ENCODE measurements at places on chromosomes 6 and 20.

GRCh38 chr6:142387997-142388815 lies 86.4 kb downstream of the ADGRG6 start:
- DNase-seq: no peak

DNA sequence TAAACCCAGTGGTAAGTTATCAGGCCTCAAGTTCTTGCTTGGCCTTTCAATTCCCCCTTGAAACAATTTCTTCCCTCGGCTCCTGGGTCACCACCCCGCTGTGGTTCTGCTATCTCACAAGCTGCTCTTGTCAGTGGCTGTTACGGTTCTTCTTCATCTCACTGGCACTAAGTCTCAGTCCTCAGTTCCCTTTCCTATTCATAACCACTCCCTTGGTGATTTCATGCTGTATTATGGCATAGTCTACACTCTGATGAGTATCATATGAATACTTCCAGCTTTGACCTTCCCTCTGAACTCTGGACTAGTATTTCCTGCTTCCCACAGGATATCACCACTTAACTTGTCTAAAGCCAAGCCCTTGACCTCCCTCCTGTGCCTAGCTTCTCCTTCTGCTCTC lies 7.9 kb downstream of the TAAR1 start:
- DNase-seq: no peak

DNA sequence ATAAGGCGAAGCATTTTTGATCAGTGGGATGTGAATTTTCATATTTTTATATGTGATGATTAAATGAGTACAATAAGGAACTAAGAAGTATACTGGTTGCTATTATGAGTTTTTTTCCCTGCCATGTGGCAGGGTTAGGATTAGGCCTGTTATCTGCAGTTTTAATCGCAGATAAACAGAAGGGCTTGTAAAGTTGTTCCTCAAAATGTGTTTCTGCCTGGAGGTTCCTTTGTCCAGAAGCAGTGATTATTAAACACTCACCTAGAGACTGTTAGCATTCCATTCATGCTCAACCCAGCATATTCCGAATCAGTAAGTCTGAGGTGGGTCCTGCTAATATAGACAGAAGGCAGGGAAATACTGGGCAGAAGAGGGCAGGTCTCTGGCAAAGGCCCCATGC lies 316.0 kb downstream of the CLIC5 start:
- no peak for DNase-seq

DNA sequence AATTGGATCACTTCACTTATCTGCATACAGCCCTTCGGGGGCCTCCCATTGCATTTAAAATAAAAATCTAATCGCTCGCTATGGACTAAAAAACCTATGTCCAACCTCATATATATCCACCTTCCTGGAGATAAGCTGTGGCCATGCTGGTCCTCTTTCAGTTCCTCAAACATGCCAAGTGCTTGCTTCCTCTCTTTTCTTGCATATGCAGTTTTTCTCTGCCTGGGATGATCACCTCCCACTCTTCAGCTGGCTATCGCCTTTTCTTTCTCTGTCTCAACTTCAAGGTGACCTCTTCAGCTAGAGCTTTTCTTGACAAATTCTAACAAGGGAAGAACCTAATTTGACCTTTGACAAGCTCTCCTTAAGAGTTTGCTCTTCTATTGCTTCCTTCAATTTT lies 5.6 kb upstream of the TFB1M start:
- no peak for DNase-seq

DNA sequence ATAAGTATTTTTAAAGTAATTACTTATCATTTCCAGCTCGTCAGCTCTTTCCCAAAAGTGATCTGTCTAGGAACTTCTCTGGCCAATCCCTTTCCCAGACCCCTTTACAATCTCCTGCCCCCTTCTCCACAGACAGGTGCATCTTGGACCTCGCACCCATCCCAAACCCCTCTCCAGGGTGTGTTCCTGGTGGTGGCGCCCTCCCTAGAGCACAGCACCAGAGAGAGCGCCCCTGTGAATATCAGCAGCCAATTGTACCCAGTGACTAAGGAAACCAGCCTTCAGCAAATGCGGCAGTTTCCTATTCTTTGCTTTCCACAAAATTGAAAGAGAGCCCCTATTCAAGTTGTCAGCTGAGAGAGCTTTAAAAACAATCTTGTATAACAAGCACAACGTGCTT lies 157.7 kb downstream of the RNASET2 start:
- no peak for DNase-seq

DNA sequence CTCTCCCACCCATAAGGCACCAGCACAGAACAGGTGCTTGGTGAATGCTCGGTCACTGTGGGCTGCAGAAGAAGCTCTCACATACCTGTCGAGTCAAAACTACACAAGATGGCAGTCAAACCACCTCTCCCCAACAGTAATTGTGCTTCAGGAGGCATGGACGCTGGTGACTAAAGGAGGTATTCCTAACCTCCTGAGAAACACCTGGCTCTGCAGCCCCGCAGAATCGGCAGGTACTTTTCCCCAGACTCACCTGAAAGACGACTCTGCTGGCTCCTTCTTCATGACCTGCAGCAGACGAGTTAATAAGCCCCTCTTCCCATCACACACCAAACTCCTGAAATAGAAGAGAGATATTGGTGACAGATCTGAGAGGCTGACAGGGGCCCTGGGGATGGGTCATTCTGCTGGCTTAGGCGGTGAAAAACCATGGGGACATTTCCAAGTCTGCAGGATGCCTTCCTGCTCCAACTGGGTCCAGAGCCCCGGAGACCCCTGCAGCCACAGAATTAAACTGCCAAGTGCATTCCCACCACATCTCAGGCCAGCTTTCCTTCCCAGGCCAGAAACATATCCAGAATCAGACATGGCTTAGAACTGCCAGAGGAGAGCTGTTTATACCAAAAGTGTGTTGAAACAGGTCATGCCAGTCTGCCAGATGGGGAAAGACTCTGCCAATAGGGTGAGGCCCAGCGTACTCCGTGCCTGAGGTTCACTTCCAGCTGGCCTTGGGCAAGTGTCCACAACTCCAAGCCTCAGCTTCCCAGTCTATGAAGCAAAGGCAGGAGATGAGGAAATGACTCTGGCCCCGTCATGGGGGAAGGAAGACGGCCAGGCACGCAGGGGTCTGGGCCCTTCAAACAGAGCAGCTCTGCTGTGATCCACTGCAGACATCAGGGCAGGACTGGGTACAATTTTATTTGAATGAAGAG lies 53.0 kb downstream of the MYH7B start:
- DNase-seq: no peak

- DNase-seq: no peak
Observed at GRCh38 chr20:50330504-50331313, 140.1 kb downstream of the CEBPB start.

DNA sequence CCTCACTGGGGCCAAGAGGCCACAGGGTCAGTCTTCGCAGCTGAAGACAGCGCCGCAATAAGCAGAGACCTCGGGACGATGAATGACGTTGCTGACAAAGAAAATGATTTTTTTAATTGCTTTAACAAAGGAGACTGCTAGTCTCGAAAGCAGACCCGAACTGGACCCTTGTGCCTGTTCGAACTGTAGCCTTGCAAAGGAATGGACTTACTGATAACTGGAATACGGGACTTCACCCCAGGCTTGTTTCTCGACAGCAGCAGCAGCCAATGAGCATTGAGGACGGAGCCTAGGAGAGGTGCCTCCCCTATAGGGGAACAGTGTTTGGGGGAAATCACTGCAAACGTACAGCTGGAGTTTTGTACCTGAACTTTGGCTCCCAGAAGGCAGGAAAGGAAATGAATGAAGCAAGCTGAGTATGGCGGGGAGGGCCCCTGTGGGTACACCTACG lies 1.3 kb upstream of the TAF4 start:
- peak; percentile 18 for DNase-seq

DNA sequence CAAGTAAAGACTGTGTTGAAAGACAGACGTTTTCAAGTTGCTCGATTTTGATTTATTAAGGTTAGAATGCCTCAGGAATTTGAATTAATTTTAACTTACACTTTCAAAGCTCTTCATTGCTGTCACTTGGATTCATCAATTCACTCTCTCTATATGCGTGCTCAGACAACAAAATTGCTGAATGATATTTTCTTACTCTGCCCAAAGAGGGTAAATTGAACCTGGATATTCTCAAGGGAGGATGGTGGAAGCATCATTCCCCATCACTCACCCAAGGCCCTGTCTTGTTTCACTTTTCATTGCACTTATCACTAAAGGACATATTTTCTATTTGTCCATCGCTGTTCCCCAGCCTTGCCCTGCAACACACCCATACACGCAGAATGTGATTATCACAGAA lies 102.3 kb downstream of the PDE7B start:
- DNase-seq: no peak

DNA sequence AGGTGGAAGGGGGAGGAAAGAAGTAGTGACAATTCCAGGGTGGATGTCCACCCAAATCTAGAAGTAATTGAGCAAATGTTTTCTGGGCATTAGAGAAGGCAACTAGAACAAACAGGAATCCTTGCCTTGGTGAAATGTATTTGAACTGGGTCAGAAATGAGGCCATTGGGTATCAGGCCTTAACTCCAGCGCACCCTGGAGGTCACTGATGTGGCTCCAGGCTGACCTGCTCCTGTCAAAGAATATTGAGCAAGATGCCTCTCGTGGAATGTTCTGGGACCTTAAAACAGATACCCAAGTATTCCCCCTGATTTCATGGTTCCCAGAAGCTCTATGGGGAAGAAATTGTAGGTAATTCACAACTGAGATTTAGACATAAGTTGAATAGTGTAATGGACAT lies 6.9 kb downstream of the HLA-DPB1 start:
- peak; percentile 30 for DNase-seq

- no peak for DNase-seq
Observed at GRCh38 chr6:146315381-146316174, 228.1 kb upstream of the RAB32 start.

DNA sequence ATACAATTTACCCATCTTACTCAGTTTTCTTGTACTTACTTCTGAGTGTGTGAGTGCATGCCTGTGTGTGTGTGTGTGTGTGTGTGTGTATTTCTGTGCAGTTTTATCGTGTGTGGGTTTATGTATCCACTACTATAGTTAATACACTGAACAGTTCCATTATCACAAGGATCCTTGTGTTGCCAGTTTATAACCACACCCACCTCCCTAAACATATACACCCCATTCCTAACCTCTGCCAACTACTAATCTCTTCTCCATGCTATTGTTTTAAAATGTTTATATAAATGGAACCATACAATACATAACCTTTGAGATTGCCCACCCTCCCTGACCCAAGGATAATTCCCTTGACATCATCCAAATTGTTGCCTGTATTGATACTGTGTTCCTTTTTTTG lies 18.7 kb downstream of the POFUT1 start:
- DNase-seq: no peak

- DNase-seq: no peak
Observed at GRCh38 chr6:75166773-75167172, 39.1 kb downstream of the COL12A1 start.

DNA sequence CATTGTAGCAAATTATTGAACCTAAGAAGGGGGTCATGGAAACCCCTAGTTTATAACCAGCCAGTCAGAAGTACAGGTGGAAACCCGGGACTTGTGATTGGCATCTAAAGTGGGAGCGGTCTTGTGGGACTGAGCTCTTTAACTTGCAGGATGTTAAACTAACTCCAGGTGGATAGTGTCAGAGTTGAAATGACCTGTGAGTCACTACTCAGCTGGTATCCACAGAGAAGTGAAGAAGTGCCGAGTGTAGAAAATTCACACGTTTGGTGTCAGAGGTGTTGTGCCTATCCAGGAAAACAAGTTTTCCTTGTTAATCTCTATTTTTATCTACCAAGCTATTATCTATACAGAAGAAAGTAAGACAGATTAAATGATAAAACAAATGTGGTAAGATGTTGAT lies 179.7 kb downstream of the ADGRG6 start:
- no peak for DNase-seq

- DNase-seq: no peak
Observed at GRCh38 chr6:134626086-134626485, 308.2 kb upstream of the SGK1 start.

- DNase-seq: no peak
Observed at GRCh38 chr6:15474196-15474595, 188.6 kb downstream of the DTNBP1 start.

DNA sequence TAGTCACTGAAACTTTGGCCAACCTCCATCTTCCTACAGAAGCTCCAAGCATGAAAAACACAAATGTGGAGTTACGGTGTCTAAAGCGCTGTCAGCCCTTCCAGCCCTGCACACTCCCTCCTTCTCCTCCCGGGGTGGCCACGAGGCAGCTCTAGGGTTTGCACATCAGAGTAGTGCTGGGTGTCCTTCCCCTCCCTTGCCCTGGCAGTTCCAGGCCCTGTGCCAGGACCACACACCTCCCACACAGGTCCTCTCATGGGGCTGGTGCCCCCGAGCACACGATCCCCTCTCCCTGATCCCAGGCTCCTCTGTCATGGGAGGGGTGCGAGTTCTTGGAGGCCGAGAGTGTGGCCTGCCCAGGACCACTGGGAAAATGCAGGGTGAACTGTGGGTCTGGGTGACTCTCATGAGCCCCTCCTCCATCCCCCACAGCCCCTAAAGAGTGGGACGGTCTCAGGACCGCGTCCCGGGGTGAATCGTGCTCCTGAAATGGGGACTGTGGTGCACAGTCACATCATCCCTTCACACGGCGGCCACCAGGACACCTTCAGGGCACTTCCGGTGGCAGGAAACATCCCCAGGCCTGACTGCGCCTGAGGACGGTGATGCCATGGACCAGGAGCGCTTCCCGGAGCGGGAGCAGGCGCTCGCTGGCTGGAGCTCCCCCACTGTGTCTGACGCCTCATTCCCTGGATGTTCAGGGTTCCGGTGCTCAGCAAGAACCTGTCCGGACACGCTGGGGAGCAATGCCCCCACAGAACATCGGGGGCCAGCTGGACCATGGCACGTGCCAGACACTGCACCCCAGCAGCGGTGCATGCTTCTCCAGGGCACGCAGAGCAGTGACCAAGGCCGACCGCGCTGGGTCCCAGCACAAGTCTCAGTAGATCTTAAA lies 42.8 kb upstream of the SLCO4A1 start:
- no peak for DNase-seq

- no peak for DNase-seq
Observed at GRCh38 chr6:131387562-131388447, 185.2 kb upstream of the ARG1 start.

DNA sequence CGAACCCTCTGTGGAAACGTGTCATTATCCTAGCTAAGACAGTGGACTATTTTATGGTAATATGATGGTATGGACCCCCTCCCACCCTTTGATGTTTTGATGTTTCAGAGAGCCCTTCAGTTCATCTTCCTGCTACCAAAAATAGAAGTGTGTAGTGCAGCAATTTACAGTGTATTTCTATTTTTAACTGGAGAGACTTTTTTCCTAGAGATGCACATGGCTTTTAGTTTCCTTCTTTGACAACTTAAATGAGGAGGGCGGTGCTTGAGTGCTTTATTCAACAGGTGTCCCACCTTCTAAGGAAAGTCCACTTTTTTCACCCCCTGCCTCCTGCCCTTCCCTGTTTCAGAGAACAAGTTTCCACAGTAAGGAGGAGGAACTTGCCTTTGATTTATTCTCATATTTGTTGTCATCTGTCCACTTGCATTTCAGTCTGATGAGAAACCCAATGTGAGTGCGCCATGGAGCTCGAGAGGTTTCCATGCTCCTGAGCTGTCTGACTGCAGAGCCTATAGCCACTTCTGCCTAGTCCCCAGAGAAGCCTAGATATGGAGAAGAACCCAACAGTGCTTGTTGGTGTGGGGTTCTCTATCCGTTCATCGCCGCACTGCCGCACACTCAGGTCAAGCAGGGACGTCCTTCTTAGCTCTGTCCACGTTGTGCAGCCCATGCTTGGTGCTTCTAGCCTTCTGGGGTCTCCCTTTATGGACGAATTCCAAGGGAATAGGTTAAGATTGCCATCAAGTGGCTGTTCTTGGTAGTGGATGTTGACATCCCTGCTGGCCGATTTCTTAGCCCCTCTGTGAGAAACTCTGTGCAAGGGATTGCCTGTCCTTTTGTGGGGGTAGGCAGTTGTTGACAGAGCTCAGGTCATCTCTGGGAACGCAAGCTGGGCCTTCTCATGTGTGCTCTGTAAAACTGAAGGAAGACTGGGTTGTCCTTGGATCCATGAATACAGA lies 144.2 kb downstream of the JARID2 start:
- no peak for DNase-seq

All from activated T-cell treated with anti-CD3 and anti-CD28 coated beads, Interleukin-2, amount 50 U/mL, for 72 hours (primary cell).